ENCODE measurements at places on chromosomes 16 and 17. TPM values are rescaled to one million over a fixed set of nuclear protein-coding genes. Genes with fewer than 3 reads are reported as not detected.

Gene CCL1
- total RNA-seq: not detected

Gene LUC7L3
- total RNA-seq: 40.3 TPM

Gene MYH8
- total RNA-seq: not detected

Gene SOX15
- not detected for total RNA-seq

Gene CDH16
- not detected for total RNA-seq

Gene TAT
- not detected for total RNA-seq

Gene CTF1
- 0.33 TPM for total RNA-seq

Gene ZNF597
- not detected for total RNA-seq

Gene SCIMP
- not detected for total RNA-seq

Gene TNK1
- total RNA-seq: 2.6 TPM

Gene CA5A
- total RNA-seq: not detected

Gene UBB
- total RNA-seq: 1,877 TPM

Gene PPY
- total RNA-seq: not detected

Gene KRT10
- total RNA-seq: 56.8 TPM

Gene LGALS9C
- not detected for total RNA-seq

Gene AP2B1
- 87.9 TPM for total RNA-seq

Gene LRRC75A
- 2.6 TPM for total RNA-seq

Gene KRT14
- 1.4 TPM for total RNA-seq

Gene PRSS21
- not detected for total RNA-seq

Gene KRTAP2-2
- total RNA-seq: not detected

Gene SEC14L5
- total RNA-seq: not detected

Gene MT1E
- total RNA-seq: 365 TPM
